ENCODE measurements at places on chromosomes 11 and 22.

GRCh38 chr22:39994041-39994565, 651 bp upstream of the FAM83F start:
- DNase-seq: no peak

DNA sequence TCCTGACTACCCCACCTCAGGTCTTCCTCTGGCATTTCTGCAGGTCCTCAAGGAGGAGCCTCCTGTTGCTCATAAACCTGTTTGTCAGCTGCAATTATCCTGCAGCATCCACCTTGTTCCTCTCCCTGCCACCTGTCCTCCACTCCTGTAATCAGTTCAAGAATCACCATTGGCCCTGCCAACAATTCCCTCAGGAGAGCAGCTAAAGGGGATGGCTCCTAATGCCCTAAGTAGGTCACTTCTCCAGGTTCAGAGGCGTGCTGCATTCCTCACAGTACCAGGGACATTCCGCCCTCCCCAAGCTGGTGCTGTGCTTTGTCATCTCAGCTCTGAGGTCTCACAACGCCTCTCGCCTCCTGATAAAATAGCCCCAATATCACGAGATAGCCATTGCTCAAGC, 2.1 kb downstream of the CLDN25 start:
- no peak for DNase-seq

- DNase-seq: no peak
Observed at GRCh38 chr22:47678048-47678447, 915.6 kb downstream of the TBC1D22A start.

DNA sequence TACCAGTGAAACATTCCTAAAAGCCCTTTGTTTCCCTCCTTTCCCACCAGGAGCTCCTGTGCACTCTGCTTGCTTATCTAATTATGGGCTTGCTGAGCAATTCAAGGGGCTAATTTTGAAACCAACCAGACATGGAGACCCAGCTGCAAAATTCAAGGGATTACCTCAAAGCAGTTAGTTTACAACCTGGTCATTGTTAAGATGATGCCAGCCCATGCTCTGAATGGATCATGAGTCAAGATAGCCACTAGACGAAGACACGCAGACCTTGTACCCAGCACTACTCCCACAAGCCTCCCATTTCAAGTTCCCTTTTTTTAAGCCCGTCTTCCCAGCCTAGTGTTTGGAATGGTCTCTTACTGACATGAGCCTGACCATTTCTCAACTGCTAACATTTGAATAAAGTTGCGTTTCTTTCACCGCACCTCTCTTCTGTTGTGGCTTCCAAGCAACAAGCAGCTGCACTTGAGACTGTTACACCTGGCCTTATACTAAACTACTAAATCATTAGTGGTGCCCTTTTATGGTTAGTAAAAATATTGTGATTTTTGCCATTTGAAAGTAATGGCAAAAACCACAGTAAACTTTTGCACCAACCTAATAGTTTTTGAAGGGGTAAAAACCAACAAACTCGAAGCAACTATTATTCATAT, 315.3 kb upstream of the LUZP2 start:
- no peak for DNase-seq

- DNase-seq: no peak
Observed at GRCh38 chr22:24873226-24873625, 67.2 kb downstream of the SGSM1 start.

DNA sequence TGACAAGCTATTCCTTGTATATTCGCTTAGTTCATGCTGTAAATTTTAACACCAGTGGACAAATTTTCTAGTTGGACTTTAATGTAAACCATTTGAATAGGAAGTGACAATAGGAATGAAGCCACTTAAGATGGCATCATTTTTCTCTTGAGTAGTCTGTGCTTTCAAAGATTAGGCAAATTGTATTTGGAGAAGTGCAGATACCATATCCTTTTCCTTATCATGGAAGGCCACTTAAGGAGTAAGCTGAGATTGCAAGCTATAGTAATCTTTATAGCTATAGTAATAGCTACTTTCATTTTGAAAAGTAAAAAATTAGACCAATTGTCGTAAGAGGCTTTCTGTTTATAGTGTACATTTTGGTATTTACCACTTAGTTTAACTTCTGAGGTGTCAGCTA, 12.8 kb downstream of the CAPRIN1 start:
- DNase-seq: no peak

- no peak for DNase-seq
Observed at GRCh38 chr11:67700141-67700540, 25.7 kb upstream of the ALDH3B2 start.

GRCh38 chr11:38538866-38539680, 1941.0 kb upstream of the RAG2 start:
- DNase-seq: no peak

- no peak for DNase-seq
Observed at GRCh38 chr11:60118338-60118737, 29.9 kb downstream of the MS4A2 start.

- DNase-seq: no peak
Observed at GRCh38 chr11:111983187-111983986, 41.8 kb upstream of the DLAT start.

DNA sequence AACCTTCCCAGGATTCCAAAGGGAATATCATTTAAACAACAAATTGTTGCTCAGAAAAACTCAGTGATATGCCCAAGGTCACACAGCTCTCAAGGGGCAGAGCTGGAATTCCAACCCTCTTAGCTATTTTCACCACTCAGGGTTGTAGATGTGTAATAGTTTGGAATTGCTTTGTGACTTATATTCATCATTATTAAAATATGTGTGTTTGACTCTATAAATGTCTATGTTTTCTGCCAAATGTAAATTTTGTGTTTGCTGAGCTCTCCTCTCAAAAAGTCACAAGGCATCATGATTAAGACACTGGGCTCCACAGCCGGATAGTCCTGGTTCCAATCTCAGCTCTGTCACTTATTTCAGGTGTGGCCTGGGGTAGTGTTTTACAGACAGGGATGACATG, 407.3 kb downstream of the TMEM135 start:
- no peak for DNase-seq

DNA sequence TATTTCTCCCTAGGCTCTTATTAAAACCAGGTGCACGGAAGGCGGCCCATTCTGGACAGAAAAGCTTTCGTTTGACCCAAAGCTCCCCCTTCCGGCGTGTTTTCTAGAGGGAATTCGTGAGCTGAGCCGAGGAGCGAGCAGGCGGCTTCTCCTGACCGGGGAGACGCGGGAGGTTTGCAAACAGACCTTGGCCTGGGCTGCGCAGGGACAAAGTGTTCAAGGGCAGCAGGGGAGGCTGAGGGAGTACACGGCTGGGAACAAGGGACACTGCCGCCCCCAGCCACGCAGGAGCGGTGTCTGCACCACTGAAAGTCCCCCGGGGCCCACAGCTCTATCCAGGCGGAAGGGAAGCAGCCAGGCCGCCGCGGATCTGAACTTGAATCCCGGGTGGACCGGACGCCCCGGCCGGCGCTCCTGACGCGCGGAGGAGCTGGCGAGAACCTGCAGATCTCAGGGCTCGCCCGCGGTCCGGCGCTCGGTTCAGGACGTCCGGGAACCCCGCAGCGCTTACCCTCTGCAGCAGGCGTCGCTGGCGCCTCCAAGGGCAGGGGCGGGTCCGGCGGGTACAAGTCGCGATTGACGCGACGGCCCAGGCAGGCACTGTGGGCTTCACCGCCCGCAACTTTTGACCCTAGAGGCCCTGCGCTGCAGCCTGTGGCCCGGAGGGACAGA, 101.9 kb downstream of the WT1 start:
- DNase-seq: no peak

DNA sequence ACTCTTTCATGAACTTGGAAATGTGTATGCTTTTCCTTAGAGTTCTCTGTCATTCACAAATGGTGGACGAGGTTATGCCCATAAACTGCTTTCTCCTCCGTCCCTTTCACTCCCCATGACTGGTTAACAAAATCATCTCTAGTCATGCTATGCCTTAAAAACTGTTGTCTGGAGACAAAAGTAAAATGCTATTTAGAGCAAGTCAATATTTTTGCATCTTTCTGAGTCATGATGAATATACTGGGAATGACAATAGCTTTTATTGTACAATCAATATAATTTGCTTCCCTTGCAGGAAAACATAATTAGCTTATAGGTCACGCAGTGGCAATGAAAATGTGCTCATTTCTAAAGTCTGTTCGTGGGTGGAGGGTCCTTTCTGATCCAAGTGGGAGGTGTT, 216.7 kb upstream of the SORL1-AS1 start:
- DNase-seq: no peak

DNA sequence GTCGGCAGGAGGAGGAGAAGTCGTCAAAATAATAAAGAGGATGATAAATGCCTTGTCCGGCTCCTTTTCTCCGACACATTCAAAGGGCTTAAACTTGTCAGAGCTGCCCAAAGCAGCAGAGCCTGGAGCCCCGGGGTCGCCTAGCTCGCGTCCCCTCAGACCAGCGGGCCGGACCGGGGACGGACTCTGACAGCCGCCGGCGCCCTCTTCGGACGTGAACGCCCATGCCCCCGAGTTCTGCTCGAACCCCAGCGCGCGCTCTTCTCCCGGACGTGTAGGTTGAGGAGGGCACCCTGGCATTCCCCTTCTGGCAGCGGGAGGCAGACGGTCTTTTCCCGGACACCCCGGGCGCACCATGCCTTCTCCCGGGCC, 999 bp downstream of the FGF3 start:
- DNase-seq: no peak

DNA sequence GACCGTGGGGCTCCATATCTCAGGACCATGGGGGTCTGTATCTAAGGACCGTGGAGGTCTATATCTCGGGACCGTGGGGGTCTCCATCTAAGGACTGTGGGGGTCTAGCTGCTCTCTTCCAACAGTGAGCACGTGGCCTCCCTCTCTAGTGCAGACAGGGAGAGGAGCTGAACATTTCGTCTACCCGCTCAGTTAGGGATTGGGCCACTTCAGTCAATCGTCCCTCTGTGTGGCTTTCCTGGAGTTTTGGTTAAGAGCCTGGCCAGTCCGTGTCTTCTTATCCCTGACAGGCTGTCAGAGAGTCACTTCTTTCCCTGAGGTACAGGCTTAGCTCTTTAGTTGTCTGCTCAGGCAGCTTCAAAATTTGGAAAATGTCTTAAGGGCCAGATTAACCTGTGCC, 3.1 kb downstream of the KRTAP5-1 start:
- no peak for DNase-seq

DNA sequence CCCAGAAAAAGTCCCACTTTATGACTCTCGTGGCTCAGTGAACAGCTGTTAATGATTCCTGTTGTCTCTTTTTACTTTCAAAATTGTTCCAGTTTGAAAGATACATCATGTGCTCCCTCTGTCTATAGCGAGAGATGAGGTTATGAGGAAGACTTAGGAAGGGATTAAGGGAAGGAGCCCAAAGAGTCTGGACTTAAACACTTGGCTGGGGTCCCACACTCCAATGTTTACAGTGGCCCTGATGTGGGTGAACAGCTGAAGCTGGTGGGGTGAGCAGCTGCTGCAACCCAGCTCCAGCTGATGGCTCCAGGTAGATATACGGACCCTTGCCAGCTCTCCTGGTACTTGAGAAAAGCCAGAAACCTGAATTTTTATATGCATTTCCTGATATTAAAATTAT, 84.5 kb upstream of the PLET1 start:
- DNase-seq: no peak

GRCh38 chr11:134837887-134838232, 425.8 kb upstream of the B3GAT1 start:
- no peak for DNase-seq

- peak; percentile 59 for DNase-seq
Observed at GRCh38 chr22:35629406-35630216, 12.5 kb upstream of the MB start.

DNA sequence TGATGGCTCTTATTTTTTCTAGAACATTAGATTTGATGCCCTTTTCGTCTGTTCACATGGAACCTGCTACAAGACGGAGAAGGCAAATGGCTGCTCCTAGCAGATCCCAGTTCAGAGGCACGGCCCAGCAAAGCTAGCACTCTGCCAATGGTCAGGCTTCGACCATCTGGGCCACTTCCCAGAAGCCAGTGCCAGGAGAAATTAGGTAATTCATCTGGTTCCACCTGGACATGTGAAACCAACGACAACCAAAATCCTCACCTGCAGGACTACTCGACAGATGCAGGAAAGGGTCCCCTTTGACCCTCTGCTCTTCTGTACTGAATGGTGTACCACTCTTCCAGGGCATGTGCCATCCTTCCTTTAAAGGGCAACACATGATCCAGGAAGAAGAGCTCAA, 25.4 kb downstream of the MICAL3 start:
- no peak for DNase-seq

GRCh38 chr11:32722255-32722654, 72.2 kb downstream of the CCDC73 start:
- DNase-seq: no peak

DNA sequence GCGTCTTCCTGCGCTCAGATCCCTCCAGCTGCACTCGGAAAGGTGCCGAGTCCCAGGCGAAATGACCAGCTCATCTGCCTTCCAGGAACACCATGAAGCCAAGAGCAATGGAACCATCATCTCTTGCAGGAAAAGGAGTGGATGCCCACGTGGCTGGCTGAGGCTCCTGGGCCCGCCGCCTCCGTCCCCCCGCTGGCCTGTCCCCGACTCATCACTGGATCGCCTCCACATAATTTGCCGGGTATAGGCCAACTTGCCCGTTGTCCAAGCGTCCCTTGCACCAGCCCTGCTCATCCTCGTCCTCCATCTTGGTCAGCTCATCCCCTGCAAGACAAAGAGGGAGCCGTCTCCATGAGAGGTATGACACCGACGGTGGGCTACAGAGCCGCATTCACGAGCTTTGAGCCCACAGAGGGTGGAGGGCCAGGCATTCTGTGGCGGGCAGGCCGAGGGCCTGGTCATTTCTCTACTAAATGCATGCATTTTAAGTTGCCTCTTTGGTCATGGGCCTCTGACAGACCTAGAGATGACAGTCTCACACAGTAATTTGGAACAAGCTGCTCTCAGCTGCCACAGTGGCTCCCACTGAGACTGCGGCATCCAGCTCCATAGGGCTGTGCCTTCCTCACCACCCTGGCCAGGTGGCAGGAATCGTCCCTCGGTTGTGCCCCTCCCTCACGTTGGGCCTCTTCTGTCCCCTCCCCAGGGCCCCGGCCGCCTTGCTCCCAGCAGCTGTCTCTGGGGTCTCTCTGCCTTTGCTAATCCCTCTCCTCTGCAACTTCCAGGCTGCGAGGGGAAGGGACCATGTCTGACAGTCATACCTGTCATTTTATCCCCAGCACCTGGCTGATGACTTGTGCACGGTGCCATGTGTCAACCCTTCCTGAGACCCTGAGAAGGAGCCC, 14.3 kb upstream of the ARFGAP3 start:
- DNase-seq: no peak

DNA sequence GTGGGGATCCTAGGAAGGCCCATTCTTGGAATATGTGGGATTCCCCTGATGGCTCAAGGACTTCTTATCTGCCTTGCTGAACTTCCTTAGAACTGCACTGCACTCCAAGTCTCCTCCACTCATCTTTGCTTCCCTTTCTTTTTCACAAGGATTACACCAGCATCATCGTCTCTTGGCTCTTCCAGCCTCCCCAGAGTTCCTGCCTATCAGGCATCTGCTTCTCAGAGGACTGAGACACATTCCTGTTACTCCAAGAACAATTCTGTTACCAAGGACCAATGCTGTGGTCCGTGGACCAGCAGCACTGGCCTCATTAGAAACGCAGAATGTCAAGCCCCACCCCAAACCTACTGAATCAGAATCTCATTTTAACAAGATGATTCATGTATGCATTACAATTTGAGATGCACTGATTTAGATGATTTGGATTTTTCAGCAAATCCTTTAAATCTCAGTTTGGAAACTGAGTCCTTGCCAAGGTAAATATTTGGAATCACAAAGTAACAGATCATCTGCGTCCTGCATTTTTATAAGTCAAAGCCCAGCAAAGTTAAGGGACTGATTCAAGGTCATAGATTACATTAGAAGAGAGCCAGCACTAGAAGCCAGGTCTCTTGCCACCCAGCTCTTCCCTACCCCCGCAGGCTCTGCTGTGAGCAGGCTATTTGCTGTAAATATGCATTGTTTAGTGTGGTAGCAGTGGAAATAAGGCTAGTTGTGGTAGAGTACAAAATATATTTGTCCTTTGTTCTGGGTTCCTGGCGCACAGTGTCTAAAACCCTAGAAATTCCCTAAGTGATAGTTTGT, 110.9 kb downstream of the SWAP70 start:
- no peak for DNase-seq

Data from H54 (cell line).